ENCODE measurements at places on chromosomes 12 and 14.

GRCh38 chr12:31876568-31877424, 82.4 kb upstream of the RESF1 start:
- peak; percentile 76 for DNase-seq

DNA sequence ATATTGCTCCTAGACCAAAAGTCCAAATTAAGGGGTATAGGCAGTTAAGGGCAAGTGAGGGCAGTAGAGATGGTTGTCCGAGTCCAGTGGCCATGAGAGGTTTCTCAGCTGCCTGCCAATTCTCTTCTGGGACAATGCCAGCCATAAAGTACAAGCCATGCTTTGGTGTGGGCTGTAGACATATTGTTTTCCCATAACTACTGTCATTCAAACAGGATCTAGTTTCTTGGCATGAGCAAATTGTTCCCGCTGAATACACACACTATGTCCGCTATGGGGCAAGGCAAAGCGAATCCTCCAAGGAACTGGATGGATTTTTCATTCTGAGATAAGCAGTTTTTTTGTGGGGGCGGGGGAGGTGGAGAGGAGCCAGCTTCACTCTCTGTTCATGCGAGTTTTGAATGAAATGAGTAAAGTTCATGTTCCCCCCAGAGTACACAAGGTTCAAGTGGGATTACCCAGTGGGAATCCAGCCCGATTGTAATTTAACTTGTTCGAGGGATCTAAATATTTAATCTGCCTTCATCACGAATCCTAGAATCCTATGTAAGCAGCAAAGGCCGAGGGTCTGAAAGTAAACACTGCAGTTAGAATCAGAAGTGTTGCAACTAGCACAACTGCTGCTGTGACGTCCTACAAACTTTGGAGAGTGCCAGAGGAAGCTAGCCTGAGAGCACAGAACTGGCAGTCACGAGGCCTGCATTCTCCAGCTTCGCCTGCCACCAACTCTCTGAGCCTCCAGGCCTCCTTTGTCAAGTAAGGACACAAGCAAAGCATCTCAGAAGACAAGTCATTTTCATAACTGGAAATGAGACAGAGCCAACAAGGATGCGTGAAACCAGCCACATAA, 137.0 kb downstream of the CRADD start:
- peak; percentile 36 for DNase-seq

GRCh38 chr12:499837-500458, 40.2 kb downstream of the B4GALNT3 start:
- no peak for DNase-seq

- no peak for DNase-seq
Observed at GRCh38 chr14:36022765-36023410, 153.6 kb downstream of the PTCSC3 start.

GRCh38 chr14:81348061-81348460, 52.1 kb downstream of the STON2 start:
- DNase-seq: peak; percentile 24

DNA sequence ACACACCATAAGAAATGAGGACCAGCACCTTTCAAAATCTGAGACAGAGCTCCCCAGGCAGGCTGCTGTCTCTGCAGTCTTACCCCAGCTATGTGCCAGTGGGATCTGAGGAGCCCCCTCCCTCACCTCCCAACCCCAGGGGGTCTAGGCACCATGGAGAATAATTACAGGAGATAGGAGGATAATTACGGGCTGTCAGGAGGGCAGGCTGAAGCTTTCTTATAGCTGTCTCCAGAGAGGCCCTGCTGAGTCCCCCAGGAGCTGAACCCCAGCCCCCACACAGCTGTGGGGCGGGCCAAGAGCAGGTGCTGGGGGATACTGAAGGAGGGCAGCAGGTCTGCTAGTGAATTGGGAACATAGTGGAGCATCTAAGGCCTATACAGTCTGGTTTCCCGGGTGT, 6.8 kb downstream of the CPNE6 start:
- DNase-seq: no peak
